ENCODE measurements at places on chromosomes 5 and 9.

DNA sequence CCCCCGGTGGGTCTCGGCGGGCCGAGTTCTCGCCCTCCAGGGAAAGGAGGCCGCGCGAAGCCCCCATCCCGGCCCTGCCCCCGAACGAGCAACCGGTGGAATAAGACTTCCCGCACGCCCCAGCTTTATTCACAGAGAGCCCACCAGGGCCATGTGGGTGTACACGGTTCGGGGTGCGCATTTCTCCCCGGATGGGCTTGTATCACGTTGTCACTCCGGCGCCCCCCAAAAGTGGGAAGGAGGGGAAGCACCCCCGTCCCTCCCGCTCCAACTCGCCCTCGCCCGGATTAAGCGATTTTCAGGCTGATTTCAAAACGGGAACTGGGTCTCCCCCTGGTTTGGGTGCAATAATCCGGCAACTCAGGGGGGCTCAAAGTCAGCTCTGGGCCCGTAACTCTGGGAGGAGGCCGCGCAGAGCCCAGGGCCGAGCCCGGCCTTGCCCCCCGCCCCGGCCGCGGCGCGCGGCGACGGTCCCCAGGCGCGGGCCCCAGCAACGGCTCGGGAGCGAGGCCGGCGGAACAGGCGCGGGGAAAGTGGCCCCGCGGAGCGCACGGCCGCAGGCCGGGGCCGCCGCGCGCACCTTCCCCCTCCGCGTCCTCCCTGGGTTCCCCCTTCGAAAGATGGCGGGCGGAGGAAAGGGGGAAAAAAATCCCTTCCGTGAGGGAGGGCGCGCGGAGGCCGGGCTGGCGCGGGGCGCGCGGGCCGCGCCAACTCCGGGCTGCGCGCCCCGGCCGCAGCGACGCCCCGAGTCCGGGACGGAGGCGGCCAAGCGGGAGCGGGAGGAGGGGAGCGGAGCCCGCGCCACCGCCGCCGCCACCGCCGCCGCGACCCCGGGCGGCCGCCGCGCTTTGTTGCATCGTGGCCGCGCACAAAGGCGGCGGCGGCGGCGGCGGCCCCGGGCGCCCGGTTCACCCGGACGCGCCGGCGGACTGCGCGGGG lies 644 bp downstream of the BRD3 start:
- peak; percentile 54 for DNase-seq

DNA sequence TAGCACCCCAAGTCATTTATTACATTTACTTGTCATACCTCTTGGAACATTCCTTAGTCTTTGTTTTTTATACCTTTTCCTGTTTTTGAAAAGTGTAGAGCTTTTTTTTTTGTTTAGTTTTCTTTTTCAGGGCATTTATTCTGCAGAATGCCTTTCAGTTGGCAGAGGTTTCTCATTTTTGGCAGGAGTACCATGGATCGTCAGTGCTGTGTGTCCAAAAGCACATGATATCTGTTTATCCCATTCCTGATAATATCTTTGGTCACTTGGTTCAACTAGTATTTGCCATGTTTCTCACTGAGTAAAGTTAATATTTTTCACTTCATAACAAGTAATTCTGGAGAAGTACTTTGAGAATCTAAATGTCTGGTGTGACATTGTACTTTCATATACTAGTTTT lies 10.7 kb downstream of the OGN start:
- DNase-seq, result no peak

DNA sequence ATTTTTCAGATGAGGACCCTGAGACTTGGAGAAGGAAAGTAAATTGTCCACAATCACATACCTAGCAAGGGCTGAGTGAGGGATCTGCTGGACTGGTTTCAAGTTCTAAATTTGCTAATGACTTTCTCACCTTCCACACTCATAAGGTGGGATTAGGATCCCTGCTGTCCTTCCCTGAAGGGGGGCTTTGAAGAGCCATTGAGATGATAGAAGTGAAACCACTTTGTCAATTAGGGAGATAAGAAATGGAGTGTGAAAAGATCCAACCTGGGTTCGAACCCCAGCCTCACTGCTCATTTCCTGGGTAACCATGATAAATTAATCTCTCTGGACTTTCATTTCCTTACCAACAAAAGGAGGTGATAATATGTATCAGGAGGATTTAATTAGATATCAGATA lies 32.7 kb upstream of the FOXE1 start:
- no peak for DNase-seq

- DNase-seq, result no peak
Measured at GRCh38 chr5:65329266-65329665, 152.5 kb downstream of the ADAMTS6 start.

DNA sequence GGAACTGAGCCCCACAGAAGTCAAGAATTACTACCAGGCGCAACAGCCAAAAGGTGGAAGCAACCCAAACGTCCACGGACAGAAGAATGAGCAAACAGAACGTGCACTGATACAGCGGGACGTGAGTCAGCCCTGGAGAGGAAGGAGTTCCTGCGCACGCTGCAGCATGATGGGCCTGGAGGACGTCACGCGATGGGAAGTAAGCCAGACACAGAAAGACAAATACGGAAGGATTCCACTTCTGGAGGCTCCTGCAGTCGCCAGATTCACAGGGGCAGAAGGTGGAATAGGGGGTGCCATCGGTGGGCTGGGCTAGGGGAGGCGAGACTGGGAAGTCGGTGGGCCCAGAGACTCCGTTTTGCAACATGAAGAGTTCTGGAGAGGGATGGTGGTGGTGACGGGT lies 80.3 kb upstream of the PHYKPL start:
- DNase-seq, result peak; percentile 28

DNA sequence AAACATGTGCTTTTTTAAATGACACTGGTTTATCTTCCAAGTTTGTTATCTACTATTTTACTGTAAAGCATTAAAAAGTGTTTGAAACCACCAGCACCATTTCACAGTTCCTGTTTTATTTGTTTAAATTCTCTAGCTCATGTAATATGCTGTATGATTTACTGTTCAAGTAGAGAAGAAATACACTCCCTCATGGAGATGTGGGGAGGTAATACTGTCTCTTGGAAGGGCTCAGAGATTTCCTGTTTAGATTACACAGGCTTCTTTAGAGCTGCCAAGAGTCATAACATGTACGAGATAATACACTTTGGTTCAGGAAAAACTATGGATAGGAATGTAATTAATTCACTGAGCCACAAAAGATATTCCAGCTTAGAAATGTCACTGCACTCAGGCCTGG lies 135.0 kb upstream of the CCDC152 start:
- peak; percentile 67 for DNase-seq

DNA sequence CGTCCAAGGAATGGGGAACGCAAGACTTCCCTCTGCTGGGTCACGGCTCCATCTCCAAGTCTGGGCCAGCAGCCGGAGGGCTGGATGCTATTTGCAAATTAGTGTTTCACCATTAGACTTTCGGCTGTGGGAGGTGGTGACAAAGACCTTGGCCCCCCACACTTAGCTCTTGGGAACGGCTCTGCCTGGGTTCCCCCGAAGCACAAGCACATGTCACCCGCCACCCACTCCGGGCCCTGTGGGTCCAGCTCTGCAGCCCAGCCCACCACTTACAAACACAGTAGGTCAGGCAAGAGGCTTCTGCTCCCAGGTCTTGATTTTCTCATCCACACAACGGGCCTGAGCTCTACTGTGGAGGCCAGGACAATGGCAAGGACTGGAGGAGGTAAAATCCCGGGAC lies 25.8 kb upstream of the TMEM250 start:
- no peak for DNase-seq

DNA sequence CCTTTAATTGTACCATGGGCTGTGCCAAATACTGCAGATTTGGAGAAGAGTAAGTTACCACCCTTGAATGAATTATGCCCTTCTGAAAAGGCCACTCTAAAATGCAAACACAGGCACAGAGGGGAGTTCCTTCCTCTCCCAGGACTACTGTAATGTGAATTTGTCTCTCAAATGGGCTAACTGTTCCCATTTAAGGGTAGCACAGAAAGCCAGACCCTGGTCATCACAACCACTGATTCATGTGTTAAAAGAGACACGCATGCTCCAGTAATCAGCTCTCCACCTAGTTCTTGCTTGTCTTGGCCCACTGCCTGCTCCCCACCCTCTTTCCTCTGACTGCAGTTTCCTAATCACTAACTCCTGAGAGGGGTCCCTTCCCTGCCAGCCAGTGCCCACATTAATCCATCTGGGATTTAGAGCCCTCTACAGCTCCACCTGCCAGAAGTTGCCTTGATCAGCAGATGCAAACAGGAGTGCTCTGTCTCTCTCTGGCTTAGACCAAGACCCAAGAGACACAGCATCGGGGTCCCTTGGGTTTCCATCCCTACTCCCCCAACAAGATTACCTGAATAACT lies 382.4 kb downstream of the TMEM167A start:
- DNase-seq, result no peak

DNA sequence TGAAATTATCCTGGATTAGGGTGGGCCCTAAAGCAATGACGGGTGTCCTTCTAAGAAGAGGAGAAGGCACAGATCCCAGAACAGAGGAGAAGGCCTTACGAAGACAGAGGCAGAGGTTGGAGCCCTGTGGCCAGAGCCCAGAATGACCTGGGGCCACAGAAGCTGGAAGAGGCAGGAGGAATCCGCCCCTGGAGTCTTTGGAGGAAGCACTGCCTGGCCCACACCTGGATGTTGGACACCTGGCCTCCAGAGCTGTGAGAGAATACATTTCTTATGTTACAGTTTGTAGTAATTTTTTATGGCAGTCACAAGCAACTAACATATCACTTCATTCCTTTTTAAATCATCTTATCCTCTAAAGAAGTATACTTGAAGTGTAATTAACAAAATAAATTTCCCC lies 8.5 kb downstream of the MRPL36 start:
- no peak for DNase-seq
